ENCODE measurements at places on chromosomes 5 and 9. TPM values are rescaled to one million over a fixed set of nuclear protein-coding genes. Genes with fewer than 3 reads are reported as not detected.

DNA sequence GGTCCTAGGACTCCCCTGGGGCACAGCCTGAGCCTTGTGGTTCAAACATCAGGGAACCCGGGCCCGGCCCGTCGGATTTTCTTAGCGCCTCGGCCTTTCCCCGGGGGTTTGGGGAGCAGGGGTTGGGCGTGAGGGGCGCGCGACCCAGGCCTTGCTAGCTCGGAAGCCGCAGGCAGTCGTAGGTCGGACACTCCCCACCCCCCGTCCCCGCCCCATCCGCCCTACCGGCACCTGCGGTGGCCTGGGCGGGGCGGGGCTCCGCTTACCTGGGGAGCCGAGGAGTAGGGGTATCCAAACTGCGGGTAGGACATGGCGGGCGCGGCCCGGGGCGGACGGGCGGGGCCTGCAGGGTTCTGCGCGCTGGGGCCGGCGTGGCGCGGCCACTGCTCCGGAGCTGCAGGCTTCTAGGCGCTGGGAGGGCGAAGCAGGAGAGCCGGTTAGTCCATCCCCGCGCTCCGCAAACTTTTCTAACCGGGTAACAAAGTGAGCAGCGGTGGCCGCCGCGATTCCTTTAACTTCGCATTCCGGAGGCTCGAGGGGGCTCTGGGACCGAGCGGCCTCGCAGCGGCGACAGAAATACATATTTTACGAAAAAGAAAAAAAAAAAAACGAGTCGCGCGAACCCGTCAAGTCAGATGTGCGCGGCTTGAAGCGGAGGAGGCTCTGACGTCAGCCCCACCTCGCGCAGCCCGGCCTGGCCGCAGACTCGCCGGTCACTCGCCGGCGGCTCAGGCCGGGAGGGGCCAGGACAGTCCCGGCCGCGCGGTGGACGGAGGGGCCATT lies at the start of gene IRX4:
Gene IRX4 (minus strand): TSS at position 589 of the 783 bp plus-strand sequence. CDS start 278 bp downstream, at position 311.
- no peak for DNase-seq

DNA sequence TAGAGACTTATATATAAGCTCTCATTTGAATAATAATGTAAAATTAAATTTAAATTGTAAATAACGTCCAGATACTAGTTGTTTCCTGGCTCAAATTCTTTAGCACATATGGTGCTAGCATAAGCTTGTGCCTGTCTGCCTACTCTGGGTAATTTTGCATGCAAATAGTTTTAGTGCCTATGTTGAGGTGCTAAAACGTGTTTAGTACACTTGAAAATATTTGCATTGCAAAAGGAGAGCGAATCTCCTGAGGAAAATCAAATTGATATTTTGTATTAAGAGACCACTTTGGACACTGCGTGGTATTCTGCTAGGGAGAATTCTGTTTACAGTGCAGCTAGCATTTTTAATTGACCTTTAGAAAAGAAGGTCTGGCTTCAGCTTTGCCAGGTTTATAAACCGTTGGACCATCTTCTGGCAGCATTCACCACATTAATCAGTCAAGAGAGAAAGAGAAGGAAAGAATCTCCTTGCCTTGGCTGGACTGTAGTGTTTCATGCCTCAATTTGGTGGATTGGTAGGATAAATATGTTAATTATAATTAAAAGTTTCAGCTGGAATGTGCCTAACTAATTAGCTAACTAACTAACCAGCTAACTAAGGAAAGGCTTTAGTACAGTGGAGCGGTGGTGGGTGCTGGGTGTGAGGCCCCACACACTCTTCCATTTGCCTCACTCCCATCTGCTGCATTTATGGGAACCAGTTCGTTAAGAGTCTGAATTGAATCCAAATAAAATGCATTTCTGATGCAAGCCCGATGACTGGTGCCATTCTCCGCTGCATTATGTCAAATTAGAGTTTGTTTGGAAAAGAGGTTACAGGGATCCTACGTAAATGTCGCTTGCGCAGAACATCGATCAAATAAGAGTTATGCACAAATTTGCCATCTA lies 150.1 kb upstream of the MPDZ start:
- DNase-seq = peak; percentile 28

- DNase-seq = no peak
These were observed 15.5 kb upstream of the MARCHF6 start for GRCh38 chr5:10337986-10338385.

The ABITRAM gene
- total RNA-seq = 6.3 TPM

The MACROH2A1 gene
- total RNA-seq = 103 TPM

Data from muscle of leg (tissue), 16 donors.